Stimulated activated CD8-positive, alpha-beta memory T cell treated with anti-CD3 and anti-CD28 coated beads, Interleukin-12 subunit alpha, Interleukin-12 subunit beta, amount 100 ng/mL, for 4 hours (primary cell): ENCODE measurements at places on chromosomes 16 and 17.

GRCh38 chr16:12228602-12229499, 252.3 kb downstream of the SNX29 start:
- DNase-seq = no peak

- DNase-seq = no peak
Measured at GRCh38 chr16:75948441-75948840, 222.2 kb upstream of the CPHXL start.

DNA sequence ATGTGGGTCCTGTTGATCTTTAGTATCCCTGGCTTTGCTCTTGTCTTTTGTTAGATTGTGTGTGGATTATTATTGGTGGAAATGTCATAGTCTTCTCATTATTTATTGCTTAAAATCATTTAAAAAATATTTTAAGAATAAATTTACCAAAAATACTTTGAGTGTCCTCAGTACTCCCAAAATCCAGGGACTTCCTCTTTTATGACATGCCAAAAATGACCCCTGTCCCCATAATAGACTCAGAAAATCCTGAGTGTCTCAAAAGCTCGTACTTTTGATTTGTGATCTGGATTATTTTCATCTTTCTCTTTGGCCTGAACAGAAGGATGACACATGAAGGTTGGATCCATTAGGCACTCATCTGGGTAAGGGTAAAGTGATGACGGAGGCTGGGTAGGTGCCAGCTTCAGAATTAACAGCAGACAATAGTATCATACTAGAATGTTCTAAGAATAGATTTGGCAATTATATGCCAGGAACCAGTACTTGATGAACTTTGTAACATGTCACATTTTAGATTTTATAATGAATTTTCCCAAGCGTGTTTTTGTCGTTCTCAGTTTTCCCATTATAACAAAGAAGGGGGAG, 602.2 kb upstream of the CDH8 start:
- DNase-seq = no peak

DNA sequence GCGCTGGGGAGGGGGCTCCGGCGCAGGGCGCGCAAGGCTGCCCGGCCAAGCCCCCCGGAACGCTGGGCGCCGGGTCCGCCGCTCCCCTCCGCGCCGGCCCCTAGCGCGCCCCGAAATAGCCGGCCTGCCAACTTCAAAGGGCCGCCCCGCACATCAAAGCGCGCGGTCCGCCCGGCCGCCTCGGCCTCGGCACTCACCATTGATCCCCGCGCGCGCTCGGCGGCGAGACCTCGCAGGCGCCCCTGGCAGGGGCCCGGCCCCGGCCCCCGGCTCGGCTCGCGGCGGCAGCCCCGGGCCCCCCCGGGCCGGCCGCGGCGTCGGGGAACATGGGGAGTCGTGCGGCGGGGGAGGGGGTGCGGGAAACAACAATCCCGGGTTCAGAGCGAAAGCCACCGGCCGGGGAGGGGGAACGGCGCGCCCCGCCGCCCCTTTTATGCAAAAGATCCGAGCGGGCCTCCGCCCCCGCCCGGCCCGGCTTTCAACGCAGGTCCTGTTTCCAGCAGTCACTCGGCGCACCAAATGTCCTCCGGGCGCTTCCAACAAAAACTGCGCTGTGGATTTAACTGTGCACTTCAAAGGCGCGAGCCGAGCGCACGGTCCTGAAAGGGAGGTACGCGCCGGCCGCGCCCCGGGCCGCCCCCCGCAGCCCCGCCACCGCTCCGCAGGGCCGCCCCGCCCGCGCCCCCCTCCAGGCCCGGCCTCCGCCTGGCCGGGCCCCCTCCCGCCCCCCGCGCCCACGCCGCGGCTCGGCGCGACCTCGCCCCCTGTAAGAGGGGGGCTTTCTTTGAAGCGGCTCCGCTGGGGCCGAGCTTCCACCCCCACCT, 608 bp downstream of the AXIN2 start:
- DNase-seq = peak; percentile 47

GRCh38 chr16:81654346-81654745, 124.7 kb upstream of the PLCG2 start:
- DNase-seq = no peak

DNA sequence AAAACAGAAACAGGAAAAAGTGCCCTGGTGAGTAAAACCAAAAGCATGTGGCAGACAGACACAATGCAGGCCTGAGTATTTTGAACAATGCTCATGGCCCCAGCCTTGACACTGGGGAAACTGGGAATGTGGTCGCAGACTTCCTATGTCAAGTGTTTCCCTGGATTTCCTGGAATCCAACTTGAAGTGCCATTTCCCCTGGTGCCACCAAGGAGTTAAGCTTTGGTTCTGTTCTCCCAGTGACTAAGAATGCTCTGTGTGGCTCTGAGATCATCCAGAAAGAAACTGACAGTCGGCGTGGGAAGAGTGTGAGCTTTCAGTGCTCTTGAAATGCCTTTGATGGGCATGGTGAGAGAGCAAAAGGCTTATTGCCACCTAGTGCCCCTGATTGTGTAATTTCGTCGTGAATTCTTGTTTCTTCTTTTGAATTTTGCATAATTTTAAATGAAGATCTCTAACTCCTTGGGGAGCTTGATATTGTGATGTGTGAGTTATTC, 96.0 kb downstream of the YPEL2 start:
- DNase-seq = no peak

GRCh38 chr17:49873466-49873865, 25.6 kb upstream of the TAC4 start:
- no peak for DNase-seq

- DNase-seq = no peak
Measured at GRCh38 chr17:39979016-39979670, 1.5 kb upstream of the PSMD3 start.

DNA sequence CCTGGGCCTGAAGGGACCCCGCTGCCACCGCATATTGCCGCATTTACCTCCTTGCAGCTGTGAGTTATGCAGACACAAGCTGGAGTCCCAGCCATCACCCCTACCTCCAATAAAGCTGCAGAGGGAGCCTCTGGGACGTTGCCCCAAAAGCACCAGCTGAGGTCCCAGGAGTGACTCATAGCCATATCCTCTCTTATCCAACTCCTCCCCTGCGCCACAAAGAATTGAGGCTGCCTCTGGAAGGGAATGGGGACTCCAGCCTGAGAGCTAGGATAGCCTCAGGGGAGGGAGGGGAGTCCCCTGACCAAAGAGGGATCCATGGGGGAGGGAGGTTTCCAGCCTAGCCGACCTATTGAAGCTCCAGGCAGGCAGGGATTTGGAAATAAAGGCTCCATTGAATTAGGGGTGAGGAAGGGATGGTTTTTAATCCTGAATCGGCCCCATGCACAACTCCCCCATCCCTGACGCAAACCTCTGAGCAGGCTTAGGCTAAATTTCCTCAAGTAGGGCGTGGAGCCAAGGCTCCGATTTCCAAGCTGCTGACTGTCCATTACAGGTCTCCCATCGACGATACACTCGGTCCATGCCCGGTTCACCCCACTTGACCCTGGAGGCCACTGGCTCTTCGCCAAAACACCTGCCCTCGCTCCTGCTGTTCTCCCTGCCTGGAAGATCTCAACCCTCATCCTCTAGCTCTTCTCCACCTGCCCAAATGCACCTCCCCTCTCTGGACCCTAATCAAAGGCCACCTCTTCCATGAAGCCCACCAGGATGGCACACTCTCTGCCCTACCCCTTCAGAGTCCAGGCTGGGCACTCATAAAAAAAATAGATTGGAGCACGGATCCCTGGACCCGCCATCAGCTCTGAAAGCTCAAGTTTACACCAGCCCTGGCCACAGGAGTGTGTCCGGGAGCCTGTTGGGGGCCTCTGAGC, 27.5 kb downstream of the PIMREG start:
- no peak for DNase-seq

- no peak for DNase-seq
Measured at GRCh38 chr16:2233872-2234812, 2.1 kb upstream of the DNASE1L2 start.

DNA sequence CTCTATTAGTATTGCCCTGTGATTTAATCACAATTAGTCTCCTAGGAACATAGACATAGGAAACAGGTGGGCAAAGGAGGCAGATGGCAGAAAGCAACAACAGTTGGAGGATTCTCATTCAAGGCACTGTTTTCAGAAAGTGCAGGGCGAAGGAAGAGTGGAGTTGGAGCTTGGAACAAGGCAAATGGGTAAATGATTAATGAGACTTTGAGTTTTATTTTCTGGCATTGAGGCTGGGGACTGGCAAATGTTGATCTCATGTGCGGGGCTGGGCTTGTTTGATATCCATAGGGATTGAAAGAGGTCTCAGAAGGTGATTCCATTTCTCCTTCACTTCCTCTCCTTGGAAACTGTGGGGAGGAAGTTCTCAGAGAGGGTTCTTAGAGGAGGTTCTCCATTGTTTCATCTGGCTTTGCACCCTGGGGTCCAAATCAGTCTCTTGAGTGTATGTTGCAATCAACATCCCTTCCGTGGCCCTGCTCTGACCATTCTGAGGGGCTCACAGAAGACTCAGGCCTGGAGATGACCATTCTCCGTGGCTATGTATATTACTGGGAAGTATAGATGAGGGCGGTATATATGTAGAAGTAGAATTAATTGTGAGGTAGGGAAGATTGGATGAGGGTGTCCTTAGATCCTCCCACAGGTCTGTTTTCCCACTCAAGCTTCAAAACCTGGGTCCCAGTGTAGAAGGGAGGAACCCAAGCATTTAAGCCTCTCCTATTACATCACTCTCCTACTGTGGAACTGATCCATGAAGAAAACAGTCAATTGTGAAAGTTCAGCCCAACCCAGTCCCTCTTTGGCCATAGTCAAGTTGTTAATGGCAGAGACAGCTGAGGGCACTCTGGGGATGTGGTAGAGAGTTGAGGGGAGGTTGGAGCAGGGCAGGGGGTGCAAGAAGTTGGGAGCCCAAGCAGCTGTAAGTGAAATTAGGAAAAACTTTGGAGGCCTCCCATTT, 36.5 kb upstream of the SRSF1 start:
- no peak for DNase-seq

- no peak for DNase-seq
Measured at GRCh38 chr16:2715966-2716885, 3.8 kb downstream of the PRSS27 start.

DNA sequence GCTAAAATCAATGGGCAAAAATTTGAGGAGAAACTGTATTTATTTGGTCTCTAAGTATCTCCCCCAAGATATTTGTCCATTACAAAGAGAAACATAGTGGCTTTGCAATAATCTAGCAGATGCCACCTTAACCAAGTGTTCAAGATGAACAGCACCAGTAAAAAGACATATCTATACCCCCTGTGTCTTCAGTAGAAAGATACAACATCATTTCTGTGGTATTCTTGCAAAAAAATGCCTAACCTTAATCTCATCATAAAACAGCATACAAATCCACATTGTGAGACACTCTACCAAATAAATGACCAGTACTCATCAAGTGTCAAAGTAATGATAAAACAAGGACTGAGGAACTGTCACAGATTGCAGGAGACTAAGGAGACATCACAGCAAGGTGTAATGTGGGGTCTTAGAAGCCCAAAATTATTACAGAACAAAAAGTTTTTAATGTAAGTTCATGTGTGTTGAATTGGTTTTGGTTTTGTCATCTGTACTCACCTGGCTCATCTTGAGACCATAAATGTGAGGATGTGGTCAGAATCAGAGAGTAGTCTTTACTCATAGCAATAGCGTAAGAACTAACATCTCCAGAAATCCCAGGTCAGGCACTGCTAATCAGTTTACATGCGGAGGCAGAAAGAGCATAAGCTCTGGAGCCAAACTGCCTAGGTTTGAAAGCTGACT, 77.2 kb downstream of the AATF start:
- no peak for DNase-seq

DNA sequence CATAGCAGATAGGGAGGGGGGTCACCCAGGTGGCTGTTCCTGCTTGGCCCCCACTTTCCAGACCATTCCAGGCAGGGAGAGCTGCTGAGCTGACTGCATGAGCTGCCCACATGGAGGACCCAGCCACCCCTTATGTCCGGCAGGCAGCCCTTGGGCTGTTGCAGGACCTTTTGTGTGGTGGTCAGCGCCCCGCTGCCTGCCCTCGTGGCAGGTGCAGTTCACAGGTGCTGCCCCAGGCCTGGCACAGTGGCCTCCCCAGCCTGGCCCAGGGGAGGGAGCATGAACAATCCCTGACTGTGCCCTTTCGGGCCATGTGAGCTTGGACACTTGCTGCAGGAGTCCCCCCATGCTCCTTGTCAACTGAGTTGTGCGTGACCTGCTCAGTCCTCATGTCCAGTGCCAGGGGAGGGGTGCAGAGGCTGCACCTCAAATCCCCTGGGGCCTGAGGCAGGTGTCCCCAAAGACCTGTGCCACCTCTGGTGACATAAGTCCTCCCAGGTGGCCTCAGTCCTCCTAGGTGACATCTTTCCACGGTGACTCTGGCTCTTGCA, 8.6 kb downstream of the TBC1D26 start:
- DNase-seq = no peak

GRCh38 chr16:23279721-23280153, 22.4 kb upstream of the SCNN1B start:
- DNase-seq = no peak

GRCh38 chr16:67444259-67445125, 13.6 kb downstream of the HSD11B2 start:
- DNase-seq = no peak

GRCh38 chr16:83338941-83339340, 468.8 kb upstream of the HSBP1 start:
- DNase-seq = no peak

GRCh38 chr17:56158915-56159825, 5.9 kb downstream of the ANKFN1 start:
- no peak for DNase-seq
